ENCODE measurements at places on chromosomes 4 and X.

DNA sequence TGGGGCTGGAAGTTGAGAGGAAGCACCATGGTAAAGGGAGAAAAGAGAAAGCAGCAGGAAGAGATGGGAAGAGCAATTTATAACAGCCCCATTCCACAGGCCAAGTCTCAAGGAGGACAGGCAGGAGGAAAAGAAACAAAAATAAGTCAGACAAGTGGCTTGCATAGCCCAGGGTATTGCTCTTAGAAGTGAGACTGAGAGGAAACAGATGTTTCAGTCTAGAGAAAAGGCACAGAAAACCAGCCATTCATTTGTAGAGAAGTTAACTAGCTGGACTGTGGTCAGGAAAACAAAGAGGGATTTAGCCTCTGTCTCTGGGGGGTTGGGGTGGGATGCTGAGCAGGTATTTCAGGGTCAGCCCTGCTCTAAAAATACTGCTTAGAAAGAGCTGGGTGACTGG, 175.0 kb upstream of the ARHGEF9 start:
- no peaks in the 10 kb centered on the region for H3K27me3 ChIP-seq
- no peak overlapping the region for H3K4me3 ChIP-seq
- no peak for DNase-seq
- H3K4me1 ChIP-seq, result no peaks in the 10 kb centered on the region
- H3K27ac ChIP-seq, result no peak overlapping the region

DNA sequence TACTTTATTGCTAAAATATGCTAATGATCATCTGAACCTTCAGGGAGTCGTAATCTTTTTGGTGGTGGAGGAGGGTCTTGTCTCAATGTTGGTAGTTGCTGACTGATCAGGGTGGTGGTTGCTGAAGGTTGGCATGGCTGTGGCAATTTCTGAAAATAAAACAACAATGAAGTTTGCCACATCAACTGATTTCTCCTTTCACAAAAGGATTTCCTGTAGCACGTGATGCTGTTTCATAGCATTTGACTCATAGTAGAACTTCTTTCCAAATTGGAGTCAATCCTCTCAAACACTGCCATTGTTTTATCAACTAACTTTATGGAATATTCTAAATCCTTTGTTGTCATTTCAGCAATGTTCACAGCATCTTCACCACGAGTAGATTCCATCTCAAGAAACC, 19.3 kb downstream of the DDIT4L start:
- H3K27ac ChIP-seq, result no peak overlapping the region
- no peak overlapping the region for H3K4me3 ChIP-seq
- no peak for DNase-seq
- H3K27me3 ChIP-seq, result no peaks in the 10 kb centered on the region

- H3K27me3 ChIP-seq, result no peaks in the 10 kb centered on the region
- H3K4me3 ChIP-seq, result no peak overlapping the region
- H3K36me3 ChIP-seq, result no peaks in the 10 kb centered on the region
- peaks cover 8% of the 10 kb centered on the region for H3K4me1 ChIP-seq
Observed at GRCh38 chr4:100848841-100849240, 331.0 kb upstream of the EMCN start.

DNA sequence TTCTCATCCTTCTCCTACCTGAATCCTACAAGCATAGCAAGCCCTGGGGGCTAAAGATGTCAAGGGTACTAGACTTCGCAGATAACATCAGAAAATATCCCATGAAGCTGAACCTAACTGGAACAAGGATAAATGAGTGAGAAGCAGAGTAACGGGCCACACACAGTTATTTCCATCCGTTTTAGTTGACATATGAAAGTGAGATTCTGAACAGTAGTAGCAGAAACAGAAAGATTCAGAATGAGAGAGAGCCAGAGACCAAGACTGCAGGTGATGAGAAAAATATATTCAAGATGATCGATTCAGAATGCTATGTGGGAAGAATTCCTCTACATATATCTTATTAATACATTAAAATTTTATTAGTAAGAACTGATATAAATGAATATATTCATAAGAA, 165.1 kb downstream of the TSPAN5 start:
- H3K27me3 ChIP-seq, result no peaks in the 10 kb centered on the region
- no peak for DNase-seq
- no peak overlapping the region for H3K27ac ChIP-seq
- H3K36me3 ChIP-seq, result no peaks in the 10 kb centered on the region
- no peak overlapping the region for H3K4me3 ChIP-seq
- H3K4me1 ChIP-seq, result no peaks in the 10 kb centered on the region

DNA sequence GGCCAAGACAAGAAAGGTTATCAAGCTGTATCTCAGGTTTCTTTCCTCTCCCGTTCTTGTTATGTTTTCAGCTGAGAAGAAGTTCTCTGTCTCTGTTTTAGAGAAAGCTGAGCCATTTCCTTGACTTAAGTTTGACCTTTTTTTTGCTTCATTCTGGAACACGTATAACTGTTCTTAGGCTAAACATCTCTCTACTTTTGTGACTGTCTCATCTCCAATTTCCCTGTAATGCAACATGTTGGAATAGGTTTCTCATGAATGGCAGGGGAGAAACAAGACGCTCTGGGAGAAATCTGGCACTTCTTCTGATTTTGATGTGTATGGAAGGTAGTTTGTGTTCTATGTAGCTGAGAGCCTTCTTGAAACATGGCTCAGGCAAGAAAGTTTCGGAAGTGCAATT, 36.2 kb upstream of the SFRP2 start:
- H3K27ac ChIP-seq, result no peak overlapping the region
- no peaks in the 10 kb centered on the region for H3K36me3 ChIP-seq
- no peak for DNase-seq

DNA sequence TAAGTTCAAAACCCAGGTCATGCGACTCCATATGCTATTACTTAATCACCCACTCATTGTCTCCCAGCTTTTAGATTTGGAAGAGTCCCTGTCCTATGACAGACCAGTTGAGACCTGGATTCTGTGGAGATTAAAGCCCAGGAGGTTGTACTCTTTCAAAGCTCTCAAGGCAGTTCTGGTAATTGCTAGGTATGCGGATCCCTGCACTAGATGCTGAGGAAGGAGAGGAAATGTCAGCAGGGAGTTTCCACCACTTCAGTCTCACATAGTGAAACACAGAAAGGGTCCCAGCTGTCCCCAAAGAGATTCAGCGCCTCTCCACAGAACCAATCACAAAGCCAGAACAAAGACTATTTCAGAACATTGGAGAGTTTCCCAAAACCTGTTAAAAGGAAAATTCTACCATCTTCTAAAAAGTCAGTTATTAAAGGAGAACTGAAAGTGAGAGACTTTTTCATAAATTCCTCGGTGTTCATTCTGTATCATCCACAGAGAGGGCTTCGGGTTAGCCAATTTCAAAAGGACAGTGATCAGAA, 53.4 kb downstream of the IRF2 start:
- no peak for DNase-seq
- peaks cover 7% of the 10 kb centered on the region for H3K36me3 ChIP-seq

DNA sequence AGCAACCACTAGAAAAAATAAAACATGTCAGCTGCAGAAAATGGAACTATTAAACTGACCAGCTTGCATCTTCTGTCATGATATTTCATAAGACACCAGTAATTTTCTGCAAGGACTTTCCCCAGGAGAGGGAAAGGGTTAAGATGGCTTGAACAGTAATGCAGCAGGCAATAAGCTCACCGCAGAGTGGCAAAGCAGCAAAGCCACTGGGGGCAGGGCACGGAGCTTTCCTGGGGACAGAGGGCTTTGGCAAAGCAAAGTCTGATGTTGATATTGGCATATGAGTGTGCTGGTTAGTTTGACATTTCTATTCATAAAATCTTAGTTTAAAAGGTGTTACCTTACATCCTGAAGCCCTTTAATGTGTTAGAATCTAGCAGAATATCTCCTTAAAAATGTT, 55.1 kb upstream of the NAP1L5 start:
- H3K4me3 ChIP-seq, result no peak overlapping the region
- no peak overlapping the region for H3K27ac ChIP-seq
- DNase-seq, result no peak
- H3K27me3 ChIP-seq, result no peaks in the 10 kb centered on the region
- H3K36me3 ChIP-seq, result peaks cover 34% of the 10 kb centered on the region

- H3K4me1 ChIP-seq, result no peaks in the 10 kb centered on the region
- no peak overlapping the region for H3K4me3 ChIP-seq
- no peak for DNase-seq
Observed at GRCh38 chrX:10441464-10441863, 178.9 kb downstream of the MID1 start.

All from sigmoid colon (tissue), 7 donors.